ENCODE measurements at places on chromosomes 7 and 10. TPM values are rescaled to one million over a fixed set of nuclear protein-coding genes. Genes with fewer than 3 reads are reported as not detected.

TMEM229A gene
- not detected for total RNA-seq

DGKI gene
- 0.53 TPM for total RNA-seq

NPTX2 gene
- total RNA-seq = 0.26 TPM

ZNF804B gene
- not detected for total RNA-seq

OPN4 gene
- total RNA-seq = not detected

ENTPD1 gene
- 5.7 TPM for total RNA-seq

GHRHR gene
- not detected for total RNA-seq

CHRM2 gene
- not detected for total RNA-seq

COL17A1 gene
- total RNA-seq = 2.2 TPM

ACTL6B gene
- not detected for total RNA-seq

UCN3 gene
- total RNA-seq = not detected

- DNase-seq = no peak
These were observed 113.4 kb upstream of the NPSR1 start for GRCh38 chr7:34544621-34545020.

DNA sequence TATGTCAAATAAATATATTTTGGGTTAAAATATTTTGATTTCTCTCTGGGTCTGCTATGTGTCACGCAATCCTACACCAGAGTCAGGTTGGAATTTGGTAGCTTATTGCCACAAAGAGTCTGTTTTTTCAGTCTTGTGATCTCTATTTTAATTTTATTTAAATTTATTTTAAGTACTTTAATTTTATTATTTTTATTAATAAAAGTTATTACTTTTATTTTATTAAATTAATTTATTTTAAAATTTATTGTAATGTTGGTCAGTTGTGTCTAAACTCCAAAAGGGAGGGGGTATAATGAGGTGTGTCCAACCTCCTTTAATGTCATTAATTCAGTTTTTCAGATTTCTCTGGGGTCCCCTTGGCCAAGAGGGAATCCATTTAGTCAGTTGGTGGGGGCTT lies 42.8 kb upstream of the RAB18 start:
- no peak for DNase-seq

DNA sequence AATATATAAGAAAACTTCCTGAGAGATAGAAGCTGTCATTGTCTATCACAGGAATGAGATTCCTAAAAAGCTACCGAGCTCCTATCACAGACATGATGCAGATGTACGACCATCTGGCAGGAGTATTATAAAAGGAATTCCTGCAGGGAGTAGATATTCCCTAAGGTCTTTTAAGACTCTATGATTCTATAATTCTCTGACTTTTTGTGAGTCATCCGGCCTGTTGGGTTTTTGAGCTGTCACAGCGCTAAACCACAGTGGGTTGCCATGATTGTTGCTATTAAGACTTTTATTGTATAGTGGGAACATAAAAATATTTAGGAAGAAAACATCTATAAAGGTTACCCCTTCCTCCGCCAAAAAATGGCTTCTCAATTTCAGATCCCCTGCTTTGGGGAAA lies 223.4 kb downstream of the BMPER start:
- DNase-seq = no peak

DNA sequence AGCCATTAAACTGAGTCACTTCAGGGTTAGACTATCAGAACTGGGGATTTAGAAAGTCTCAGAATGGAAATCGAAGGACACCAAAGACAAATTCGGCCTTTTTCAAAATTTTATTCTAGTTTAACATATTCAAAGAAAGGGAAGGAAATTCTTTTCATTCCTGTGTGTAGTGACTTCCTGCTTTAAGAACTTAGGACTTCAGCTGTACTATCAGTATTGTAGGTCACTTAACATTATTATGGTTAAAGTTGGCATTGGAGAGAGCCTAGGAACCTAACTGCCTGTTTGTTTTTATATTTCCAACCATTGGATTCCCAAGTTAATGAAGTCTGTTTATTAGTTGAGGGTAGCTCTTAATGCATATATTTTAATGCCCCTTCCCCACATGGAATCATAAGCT lies 63.7 kb downstream of the PTEN start:
- DNase-seq = peak; percentile 26

DNA sequence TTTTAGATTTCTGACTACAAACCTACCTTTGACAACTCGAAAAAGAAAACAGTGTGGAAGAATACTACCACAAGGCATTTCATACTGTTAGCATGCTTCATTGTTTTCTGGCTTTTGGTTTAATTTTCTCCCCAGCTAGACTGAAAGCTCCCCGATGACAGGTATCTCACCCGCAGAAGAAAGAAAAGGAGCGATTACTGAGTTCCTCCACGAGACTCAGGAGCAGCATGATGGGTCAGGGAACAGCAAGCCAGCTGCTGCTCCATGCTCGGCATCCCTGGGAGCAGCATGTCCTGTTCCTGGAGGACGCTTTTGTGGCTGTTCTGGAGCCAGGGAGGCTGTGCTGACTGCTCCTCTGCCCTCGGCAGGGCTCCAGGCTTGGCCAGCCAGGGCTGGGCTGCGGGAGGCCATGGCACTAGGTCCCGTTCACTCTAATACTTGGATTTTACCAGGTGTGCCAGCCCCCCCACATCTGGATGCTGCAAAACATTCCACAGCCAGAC lies 133.4 kb downstream of the PRKAG2 start:
- no peak for DNase-seq

- DNase-seq = no peak
These were observed 84.9 kb downstream of the RPS24 start for GRCh38 chr10:78118591-78118990.

DNA sequence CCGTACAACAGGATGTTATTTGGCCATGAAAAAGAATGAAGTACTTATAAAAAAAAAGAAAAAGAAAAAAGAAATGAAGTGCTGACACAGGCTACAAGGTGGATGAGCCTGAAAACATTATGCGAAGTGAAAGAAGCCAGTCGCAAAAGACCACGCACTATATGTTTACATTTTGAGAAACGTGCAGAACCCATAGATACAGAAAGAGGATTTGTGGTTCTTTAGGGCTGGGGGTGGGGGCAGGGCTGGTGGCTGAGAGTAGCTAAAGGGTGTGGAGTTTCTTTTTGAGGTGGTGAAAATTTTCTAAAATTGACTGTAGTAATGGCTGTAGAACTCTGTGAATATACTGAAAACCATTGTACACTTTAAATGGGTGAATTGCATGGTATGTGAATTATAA lies 86.0 kb upstream of the FAM20C start:
- no peak for DNase-seq

GRCh38 chr7:117250801-117251200 lies 72.1 kb downstream of the WNT2 start:
- no peak for DNase-seq

DNA sequence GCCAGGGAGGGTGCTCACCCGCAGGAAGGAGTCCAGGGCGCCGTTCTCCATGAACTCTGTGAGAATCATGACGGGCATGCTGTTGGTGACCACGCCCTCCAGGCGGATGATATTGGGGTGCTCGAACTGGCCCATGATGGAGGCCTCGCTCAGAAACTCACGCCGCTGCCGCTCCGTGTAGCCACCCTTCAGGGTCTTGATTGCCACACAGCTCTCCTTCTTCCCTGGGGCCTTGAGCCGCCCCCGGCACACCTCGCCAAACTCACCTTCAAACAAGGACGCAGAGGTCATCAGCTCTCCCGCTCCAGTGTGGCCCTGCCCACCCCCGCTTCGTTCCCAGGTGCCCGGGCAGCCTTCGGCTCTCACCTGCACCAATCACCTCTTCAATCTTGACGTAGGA lies 14.6 kb downstream of the EPHB4 start:
- DNase-seq = no peak

DNA sequence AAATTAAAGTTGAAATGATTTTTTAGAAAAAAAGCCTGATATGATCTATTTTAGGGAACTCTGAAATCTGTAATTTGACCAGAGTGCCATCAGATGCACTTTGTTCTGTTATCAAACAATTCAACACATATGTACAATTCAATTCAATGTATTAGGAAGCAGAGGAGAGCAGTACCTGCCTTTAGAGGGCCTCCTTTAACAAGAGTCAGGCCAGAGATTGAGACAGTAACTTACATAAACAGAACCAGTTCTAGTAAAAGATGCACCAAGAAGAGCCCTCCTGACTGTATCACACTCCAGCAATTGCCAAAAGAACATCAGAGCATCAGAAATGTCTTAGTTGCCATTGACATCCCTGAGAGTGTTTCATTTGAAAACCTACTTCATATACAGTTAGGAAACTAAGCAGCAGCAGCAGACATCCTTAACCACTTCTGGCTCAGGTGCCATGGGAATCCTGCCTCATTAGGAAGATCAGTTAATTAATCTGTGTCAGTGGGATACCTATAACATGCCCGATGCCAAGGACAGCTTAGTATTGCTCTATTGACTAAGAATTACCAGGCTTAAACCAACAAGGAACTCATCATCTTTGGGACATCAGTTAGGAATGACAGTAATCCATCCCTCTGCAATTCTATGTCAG lies 1222.6 kb upstream of the LRRN3 start:
- no peak for DNase-seq

DNA sequence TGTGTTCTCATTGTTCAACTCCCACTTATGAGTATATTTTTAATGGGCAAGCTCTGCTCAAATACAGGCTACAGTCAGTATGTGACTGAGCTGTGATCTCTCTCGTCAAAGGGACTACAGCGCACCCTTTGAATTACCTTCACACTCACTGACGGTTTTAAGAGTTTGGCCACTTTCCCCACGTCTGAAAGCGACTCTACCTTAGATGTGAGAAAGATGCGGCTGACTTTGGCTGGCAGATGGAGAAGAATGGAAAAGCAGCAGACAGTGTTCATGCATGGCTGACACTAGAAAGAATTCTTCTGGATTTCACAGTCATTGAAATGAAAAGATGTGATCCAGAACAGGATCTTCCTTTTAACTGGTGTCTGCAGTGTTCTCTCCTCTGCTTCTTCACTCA lies 2.0 kb upstream of the ATRNL1 start:
- DNase-seq = no peak

- DNase-seq = no peak
These were observed 26.1 kb downstream of the STRA8 start for GRCh38 chr7:135259702-135260101.

DNA sequence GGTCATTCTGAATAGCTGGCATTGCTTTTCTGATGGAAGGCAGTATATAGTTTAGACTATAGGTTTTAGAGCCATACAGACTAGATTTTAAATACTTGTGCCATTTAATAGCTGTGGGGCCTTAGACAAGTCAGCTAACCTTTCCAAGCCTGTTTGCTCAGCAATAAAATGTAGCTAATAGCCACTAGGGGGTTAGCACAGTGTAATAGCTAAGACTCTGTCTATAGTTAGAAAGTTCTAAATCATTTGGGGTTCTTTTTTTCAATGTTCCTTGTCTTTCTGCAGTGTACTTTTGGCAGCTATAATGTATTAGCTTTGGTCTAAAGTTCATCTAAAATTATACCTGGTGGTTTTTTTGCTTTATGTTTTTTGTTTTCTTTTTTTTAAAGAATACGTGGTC lies 7.5 kb upstream of the KIFBP start:
- no peak for DNase-seq

GRCh38 chr10:62814756-62815380 lies 1.3 kb downstream of the EGR2 start:
- no peak for DNase-seq

- DNase-seq = no peak
These were observed 152.6 kb downstream of the PTPN20 start for GRCh38 chr10:47063858-47064257.

GRCh38 chr7:141001546-141001945 lies 13.2 kb downstream of the MRPS33 start:
- no peak for DNase-seq

DNA sequence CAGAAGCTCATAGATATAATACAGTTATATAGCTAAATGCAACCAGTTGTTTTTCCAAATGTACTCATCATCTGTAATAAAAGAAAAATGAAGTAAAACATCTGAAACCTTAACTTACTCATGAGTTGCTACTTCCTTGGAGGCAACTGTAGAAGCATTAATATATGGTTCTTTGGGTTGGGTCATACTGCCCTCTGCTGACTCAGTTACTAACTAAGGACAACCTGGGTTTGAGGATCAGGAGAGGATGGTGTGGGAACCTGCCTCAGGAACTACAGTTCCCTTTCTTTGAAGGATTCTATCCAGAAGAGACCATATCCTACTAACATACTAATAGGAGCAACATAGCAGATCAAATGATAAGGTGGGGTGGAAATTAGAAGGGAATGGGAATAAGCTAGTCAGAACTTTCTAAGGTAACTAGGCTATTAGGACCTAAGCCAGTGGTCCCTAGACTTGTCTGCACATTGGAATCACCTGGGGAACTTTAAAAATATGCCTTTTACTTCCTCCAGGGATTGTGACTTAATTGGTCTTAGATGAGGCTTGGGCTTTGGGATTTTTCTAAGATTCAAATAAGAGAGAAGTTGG lies 20.7 kb downstream of the COX15 start:
- peak; percentile 13 for DNase-seq

- no peak for DNase-seq
These were observed 24.9 kb downstream of the MSRB2 start for GRCh38 chr10:23120001-23120934.

DNA sequence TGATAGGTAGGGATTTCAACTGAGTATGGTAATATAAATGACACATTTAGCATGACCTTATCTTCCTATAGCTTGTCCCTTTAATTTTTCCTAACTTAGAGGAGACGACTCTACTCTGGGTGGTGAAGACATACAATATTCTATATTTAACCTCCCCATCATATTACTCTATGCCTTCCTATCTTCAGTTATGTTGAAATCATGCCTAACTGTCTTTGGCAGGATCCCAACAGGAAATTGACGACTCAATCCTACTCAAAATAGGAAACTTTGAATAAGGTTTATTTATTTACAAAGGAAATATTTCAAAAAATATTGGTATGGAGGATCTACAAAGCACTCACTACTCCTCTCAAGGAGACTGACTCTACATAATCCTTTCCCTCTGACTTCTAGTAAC lies 24.1 kb upstream of the SEMA3A start:
- peak; percentile 37 for DNase-seq

DNA sequence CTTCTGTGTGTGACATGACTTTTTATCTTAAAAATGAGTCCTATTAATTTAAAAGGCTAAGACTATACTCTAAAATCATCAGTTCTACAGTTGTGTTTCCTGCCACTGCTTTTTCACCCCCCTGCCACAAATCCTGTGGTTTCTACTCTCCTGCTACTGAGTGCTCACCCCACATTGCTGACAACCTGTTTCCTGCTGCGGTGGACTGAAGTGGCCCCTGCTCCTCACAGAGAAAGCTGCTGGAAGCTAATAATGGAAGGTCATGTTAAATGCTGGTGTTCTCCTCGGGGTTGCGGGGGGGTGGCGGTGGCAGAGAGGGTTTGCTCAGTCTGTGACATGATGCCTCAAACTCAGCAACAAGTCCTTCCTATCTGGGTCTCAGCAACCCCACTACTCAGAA lies 113.2 kb upstream of the INHBA start:
- no peak for DNase-seq

GRCh38 chr7:92806496-92806895 lies 29.9 kb downstream of the CDK6 start:
- DNase-seq = no peak

GRCh38 chr7:134070673-134071072 lies 56.5 kb upstream of the LRGUK start:
- no peak for DNase-seq

- DNase-seq = no peak
These were observed 621 bp upstream of the MORN4 start for GRCh38 chr10:97633921-97634320.

GRCh38 chr7:30068117-30068516 lies 39.9 kb downstream of the PLEKHA8 start:
- DNase-seq = no peak
